ENCODE measurements at places on chromosomes 5 and 9. TPM values are rescaled to one million over a fixed set of nuclear protein-coding genes. Genes with fewer than 3 reads are reported as not detected.
A peak's percentile ranks its signal among the peaks of the same experiment; 100 is the strongest.

Gene TTC23L
- total RNA-seq = 4.8 TPM

DNA sequence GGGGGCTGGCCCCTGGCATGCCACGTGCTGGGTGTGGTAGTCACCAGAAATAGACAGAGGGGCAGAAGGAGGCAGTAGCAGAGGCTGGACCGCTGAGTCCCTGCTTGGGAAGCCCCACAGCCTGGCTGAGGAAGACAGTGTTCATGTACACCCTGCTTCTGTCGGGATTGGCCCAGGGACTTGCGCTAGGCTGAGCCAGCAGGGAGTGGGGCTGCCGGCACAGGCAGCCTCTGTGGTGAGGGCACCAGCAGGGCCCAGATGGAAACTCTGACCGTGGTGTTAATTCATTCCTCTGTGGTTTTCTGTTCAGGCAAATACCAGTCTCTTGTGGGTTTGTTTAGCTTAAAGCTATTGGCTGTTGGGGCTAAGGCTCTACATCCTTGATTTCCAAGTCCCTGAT, 108.6 kb upstream of the RAD23B start:
- DNase-seq = no peak

DNA sequence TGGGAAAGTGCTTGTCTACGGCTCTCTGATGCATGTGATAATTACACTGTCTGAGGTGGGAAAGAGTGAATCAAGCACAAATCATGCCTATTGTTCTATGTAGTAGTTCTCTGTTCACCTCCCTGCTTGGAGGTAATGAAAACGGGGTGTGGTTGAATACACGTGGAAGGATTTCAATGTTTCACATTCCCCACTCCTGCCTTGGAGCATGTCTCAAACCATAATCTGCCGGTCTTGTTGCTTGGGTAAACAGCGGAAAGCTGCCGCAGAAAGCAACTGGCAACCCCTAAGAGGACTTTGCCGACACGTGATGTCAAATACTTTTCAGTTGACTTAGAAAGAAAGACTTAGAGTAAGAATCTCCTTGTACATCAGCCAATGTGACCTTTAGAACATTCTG, 63.5 kb upstream of the MOCS2 start:
- DNase-seq = no peak

- no peak for DNase-seq
Measured at GRCh38 chr9:114880291-114880745, 50.1 kb downstream of the TNFSF8 start.

- peak; percentile 11 for DNase-seq
Measured at GRCh38 chr9:116360989-116361388, 207.4 kb downstream of the PAPPA start.

- no peak for DNase-seq
Measured at GRCh38 chr5:29016067-29016466, 1977.7 kb upstream of the CDH9 start.

Gene FAM221B
- not detected for total RNA-seq

Gene FOXD4L5
- total RNA-seq = 0.13 TPM

DNA sequence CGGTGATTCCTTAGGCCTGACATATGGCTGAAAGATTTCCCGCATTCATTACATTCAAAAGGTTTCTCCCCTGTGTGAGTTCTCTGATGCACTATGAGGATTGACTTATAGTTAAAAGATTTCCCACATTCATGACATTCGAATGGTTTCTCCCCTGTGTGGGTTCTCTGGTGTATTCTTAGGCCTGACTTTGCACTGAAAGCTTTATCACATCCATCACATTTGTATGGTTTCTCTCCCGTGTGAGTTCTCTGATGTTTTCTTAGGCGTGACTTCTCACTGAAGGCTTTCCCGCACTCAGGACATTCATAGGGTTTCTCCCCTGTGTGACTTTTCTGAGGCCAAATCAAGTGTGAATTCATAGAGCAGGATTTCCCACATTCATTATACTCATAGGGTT, 35.8 kb downstream of the ZNF782 start:
- no peak for DNase-seq

DNA sequence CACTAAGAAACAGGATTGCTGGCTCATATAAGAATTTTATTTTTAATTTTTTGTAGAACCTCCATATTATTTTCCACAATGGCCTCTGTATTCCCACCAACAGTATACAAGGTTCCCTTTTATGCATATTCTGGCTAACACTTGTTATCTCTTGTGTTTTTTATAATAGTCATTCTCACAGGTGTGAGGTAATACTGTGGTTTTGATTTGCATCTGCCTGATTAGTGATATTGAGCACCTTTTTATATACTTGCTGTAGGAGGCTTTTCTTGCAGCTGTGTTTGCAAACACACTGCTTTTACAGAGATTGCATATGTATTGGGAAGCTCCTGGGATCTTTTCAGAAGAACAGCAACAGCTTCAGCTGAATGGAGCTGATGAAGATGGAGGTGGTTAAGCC, 164.8 kb downstream of the DEPDC1B start:
- DNase-seq = no peak

DNA sequence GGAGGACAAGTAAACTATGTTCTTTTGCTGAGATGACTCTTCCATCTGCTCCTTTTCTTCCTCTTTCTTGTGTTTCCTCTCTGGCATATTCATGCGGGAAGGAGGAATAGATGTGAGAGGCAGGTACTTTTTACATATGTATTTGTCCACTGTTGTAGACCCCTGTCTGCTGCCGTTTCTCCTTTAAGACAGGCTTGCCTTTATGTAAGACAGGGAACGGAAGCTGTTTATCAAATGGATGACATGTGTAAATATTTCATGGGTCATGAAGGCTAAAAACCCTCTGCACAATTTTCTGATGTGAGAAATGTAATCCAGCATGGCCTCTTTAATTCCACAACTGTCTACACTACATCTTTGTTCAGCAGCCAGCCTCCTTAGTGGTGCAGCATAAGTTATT, 1525.5 kb upstream of the NUDT12 start:
- DNase-seq = no peak

- DNase-seq = no peak
Measured at GRCh38 chr5:13766236-13766635, 178.3 kb downstream of the DNAH5 start.

DNA sequence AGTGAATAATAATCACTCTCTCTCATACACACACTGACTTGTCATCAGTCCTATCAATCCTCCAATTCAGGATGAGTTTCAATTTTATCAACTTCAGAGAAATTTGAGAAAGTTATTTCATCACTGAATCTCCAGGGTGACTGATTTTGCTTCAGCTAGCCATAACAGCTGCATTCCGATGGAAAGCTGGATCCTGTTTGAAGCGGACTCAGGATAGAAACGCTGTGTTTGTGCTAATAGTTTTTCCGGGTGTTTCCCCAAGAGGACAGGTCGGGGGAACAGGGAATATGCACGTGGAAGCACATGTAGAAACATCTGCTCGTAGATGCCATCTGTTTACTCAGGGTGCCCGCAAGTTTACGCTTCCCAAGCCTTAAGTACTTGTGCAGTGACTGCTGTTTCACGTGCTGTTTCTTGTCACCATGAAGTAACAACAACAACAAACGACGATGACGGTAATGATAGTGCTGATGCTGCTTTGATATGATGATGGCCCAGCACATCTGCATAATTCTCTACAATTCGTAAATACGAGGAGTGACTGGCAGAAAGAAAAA, 263.7 kb upstream of the DAPK1 start:
- DNase-seq = no peak

DNA sequence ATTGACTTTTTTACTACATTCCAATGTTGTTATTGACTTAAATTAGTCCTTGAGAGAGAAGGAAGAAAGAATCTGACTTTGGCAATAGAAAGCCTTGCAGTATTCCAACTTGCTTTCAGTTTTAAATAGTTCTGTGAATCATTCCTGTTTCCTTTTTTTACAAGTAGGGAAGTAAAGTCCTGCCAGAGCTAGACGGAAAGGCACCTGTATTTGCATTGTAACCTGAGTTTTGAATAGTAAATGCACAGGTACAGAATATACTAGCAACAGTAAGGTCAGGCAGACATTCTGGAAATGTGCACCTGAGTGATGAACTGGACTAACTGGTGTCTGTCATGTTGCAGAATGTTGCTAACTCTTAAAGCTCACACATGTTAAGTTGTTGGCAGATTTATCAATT, 100.9 kb downstream of the PRKACG start:
- DNase-seq = no peak

Gene PCAT7
- total RNA-seq = not detected

DNA sequence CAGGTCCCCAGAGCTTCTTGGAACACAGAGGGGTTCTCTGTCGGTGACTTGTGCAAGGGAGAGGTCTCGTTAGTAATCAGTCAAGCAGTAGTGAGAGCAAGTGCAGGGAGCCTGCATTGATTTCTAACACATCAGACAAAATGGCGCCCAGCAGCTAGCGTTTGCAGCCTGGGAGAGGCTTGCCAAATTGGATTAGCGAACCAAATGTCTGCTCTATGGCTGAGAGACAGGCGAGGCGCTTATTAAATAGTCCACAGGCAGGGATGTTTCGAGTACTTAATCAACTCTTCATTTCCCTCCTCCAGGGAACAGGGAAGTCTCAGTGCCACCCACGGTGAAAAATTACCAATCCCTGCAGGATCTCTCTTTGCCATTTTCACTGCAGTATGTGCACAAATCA, 131.4 kb upstream of the SHB start:
- no peak for DNase-seq

GRCh38 chr9:133658442-133659431, 22.6 kb downstream of the DBH start:
- DNase-seq = peak; percentile 33

GRCh38 chr9:114480746-114481435, 24.4 kb downstream of the WHRN start:
- DNase-seq = no peak

- no peak for DNase-seq
Measured at GRCh38 chr5:134103998-134104654, 10.4 kb upstream of the TCF7 start.

DNA sequence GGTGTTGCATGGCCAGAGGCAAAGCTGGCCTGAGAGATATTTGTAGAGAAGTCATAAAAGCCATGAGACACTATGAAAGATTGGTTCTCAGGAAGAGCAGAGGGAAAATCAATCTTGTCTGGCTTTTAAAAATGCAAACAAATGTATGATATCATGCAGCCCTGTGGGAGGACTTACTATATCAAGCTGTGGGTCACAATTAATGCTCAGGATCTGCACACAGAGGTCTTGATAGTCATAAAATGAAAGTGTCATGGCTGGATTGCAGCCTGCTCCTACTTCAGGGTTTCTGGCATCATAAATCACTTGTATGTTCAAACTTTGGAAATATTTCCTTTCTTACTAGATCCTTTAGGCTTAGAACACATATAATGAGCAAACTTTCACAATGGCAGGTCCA, 151.5 kb downstream of the SEMA6A start:
- no peak for DNase-seq

Gene TNFSF8
- 1.5 TPM for total RNA-seq

Gene EPB41L4A
- 6.4 TPM for total RNA-seq

Gene CDH10
- total RNA-seq = 0.54 TPM

GRCh38 chr5:34854459-34855174, 15.7 kb downstream of the TTC23L start:
- DNase-seq = no peak

DNA sequence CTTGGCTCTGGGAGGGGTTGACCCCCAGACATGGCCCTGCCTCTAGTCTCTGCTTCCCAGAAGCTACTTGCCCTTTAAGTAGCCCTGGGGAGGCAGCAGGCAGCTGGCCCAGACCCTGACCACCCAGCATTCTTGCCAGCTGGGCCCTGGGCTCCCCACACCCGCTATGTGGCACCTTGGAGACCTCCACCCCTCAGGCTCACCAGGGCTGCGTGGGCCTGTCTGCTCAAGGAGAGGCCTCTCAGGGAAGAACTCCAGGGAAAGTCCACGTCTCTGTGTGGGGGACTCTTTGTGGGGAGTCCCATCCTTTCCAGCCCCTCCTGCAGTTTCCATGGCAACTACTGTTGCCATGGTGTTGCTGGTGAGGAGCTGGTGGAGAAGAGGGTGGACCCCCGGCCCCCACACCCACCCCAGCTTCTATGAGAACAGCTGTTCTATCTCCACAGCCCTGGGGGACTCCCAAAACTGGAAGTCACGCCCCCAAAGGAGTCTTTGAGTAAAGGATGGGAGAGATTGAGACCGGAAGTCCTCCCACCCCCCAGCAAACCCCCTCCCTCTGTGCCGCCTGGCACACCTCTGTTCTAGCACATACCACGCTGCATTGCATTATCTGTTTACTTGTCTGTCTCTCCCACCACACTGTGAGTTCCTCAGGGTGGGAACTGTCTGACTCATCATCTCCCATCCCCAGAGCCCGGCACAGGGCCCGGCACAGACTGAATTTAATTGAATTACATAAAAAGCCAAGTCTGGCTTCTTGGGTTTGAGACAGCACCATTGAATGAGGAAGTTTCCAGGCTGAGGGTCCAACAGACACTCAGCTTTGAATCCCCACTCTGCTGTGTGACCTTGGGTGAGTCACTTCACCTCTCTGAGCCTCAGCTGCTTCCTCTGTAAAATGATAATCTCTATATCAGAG, 12.6 kb downstream of the DNM1 start:
- DNase-seq = no peak

DNA sequence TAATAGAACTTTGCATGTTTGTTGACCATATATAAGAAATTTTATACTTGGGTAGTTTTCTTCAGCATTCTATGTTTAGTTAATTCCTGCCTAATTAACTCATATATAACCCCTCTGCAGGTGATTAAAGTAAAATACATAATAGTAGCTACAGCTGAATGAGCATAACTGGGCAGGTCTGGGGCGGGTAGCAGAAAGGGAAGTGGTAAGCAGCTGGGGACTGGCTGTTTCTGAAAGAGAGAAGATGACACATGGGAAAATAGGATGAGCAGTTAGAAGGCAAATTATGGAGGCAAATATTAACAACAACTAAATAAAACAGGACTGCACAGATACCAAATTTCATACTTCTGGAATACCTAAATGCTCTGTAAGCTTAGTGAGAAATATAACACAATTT, 128.1 kb downstream of the CPLANE1 start:
- DNase-seq = no peak

DNA sequence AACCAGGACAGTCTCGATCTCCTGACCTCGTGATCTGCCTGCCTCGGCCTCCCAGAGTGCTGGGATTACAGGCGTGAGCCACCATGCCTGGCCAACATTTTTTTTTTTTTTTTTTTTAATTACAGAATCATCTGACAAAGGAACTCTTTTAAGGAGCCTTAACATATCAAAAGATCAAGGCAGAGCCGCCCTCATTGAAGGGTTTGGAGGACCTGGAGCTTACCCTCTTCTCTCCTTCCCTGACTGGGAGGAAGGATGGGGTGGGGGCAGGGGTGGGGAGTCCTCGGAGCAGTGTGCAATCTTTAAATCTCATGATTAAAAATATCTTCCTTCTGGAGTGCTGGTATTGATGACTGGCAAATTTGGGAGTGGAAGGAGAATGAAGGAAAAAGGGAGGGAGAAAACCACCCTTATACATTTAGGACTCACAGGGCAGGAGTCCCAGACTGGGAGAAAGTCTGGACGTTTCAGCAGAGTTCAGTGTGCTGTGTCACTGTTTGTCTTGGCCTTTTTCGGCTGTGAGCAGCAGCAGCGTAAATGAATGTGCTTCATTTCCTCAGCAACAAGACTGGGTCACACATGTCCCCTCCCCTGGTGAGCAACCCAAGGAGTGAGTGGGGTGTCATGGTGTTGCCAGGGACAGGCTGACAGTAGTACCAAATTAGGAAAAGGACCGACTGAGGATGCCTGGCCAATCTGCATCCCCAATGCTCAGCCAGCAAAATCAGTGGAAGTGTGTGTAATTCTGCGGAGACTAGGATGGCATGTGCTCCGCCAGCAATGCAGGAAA, 115.3 kb upstream of the BNC2 start:
- DNase-seq = peak; percentile 23

GRCh38 chr9:68685770-68686169, 19.3 kb upstream of the PIP5K1B start:
- DNase-seq = peak; percentile 25

Gene PFN3
- not detected for total RNA-seq

Gene LCN9
- total RNA-seq = not detected
